Hematopoietic multipotent progenitor cell (in vitro differentiated cells): ENCODE measurements at places on chromosomes 3 and 15. TPM values are rescaled to one million over a fixed set of nuclear protein-coding genes. Genes with fewer than 3 reads are reported as not detected.

Gene WNT7A
- total RNA-seq, result not detected

Gene BFSP2
- 0.27 TPM for total RNA-seq

Gene IGSF11
- total RNA-seq, result under 0.01 TPM

Gene CLSTN2
- under 0.01 TPM for total RNA-seq

Gene TLR9
- under 0.01 TPM for total RNA-seq

Gene RUBCN
- 32.9 TPM for total RNA-seq

Gene RPL39L
- total RNA-seq, result 4.8 TPM

Gene CNTN6
- not detected for total RNA-seq

Gene HES1
- 4.0 TPM for total RNA-seq

Gene APOD
- not detected for total RNA-seq

Gene PPP1R14D
- total RNA-seq, result not detected

Gene THAP10
- total RNA-seq, result 0.54 TPM

Gene SPRED1
- total RNA-seq, result 2.4 TPM

Gene SLC12A1
- not detected for total RNA-seq

Gene CLDN16
- not detected for total RNA-seq

Gene CFAP161
- total RNA-seq, result under 0.01 TPM

Gene CISH
- total RNA-seq, result 17.8 TPM

Gene TOPAZ1
- total RNA-seq, result not detected

Gene KCNH8
- total RNA-seq, result 0.54 TPM

Gene HIGD2B
- under 0.01 TPM for total RNA-seq

Gene AGBL1
- under 0.01 TPM for total RNA-seq

Gene HRH1
- total RNA-seq, result under 0.01 TPM

Gene PLA2G4D
- total RNA-seq, result not detected

Gene EIF1B
- total RNA-seq, result 11.8 TPM

Gene LRTM1
- total RNA-seq, result not detected

Gene WDR49
- 23.2 TPM for total RNA-seq

Gene KLHL40
- total RNA-seq, result under 0.01 TPM

Gene CHMP2B
- 7.0 TPM for total RNA-seq

Gene CHRM5
- total RNA-seq, result under 0.01 TPM

Gene C3orf49
- not detected for total RNA-seq

Gene FRMD4B
- 76.5 TPM for total RNA-seq

Gene BCL2A1
- total RNA-seq, result 9.7 TPM

Gene DAZL
- not detected for total RNA-seq

Gene PLS1
- total RNA-seq, result 2.4 TPM
